ENCODE measurements at places on chromosomes 7 and 10.
A peak's percentile ranks its signal among the peaks of the same experiment; 100 is the strongest.

DNA sequence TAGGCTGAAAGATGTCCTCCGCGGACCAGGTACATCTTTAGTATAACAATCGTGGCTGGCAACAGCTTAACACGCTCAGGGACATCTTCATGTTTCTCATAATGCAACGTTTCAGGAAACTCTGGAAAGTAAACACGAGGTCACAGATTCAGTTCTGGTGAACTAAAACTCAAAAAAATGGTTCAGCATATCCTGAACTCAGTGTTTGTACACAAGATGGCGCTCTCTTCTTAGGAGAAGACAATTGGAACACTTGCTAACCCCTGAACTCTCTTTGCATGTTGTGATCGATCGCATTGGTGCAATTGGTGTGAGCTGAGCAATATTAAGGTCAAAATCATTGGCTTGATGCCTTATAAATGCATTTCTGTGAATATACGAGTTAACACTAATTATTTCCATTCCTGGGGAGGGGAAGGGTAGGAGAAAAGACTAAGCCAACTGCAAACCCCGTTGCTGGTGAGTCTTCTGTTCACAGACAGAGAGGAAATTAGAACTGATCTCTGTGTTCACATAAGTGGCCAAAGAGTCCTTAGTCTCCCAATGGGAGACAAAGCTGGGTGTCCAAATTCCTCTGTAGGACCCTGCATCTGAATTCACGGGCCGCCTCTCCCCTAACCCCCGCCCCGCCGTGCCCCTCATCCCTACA lies 52.6 kb upstream of the FAM180A start:
- H3K27me3 ChIP-seq: no peaks in the 10 kb centered on the region
- no peaks in the 10 kb centered on the region for H3K4me1 ChIP-seq
- DNase-seq: peak; percentile 70
- H3K4me3 ChIP-seq: no peak overlapping the region
- no peaks in the 10 kb centered on the region for H3K36me3 ChIP-seq
- H3K27ac ChIP-seq: no peak overlapping the region

- no peaks in the 10 kb centered on the region for H3K27me3 ChIP-seq
- DNase-seq: peak; percentile 48
- H3K36me3 ChIP-seq: no peaks in the 10 kb centered on the region
- H3K4me3 ChIP-seq: no peak overlapping the region
- H3K4me1 ChIP-seq: no peaks in the 10 kb centered on the region
Measured at GRCh38 chr7:157903710-157904109, 566.9 kb downstream of the DNAJB6 start.

GRCh38 chr7:117192108-117192507 lies 130.8 kb downstream of the WNT2 start:
- no peaks in the 10 kb centered on the region for H3K4me1 ChIP-seq
- DNase-seq: no peak
- H3K36me3 ChIP-seq: no peaks in the 10 kb centered on the region
- no peak overlapping the region for H3K4me3 ChIP-seq
- H3K27me3 ChIP-seq: no peaks in the 10 kb centered on the region

DNA sequence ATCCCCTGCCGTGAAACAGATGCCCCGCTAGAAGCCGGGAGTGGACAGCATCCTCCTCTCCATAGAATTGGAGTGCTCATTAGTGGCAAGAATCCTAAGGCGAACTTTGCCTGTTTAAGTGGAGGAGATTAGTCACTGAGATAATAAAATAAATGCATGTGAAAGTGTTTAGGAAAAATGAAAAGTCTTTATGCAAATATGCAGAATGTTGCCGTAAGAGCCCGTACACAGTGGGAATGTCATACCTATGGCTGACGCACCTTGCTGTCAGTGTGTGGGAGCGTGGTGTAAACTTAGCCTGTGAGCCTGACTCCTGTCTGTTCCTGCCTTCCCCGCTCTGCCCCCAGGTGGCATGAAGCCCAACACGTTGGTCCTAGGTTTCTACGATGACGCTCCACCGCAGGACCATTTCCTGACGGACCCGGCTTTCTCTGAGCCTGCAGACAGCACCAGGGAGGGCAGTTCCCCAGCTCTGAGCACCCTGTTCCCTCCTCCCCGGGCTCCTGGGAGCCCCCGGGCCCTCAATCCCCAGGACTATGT lies 1.7 kb upstream of the TRIP6 start:
- no peak overlapping the region for H3K4me3 ChIP-seq
- no peaks in the 10 kb centered on the region for H3K27me3 ChIP-seq
- no peak overlapping the region for H3K27ac ChIP-seq
- peaks cover 21% of the 10 kb centered on the region for H3K36me3 ChIP-seq
- peaks cover 5% of the 10 kb centered on the region for H3K4me1 ChIP-seq

- no peaks in the 10 kb centered on the region for H3K4me1 ChIP-seq
- peak; percentile 33 for DNase-seq
- H3K4me3 ChIP-seq: no peak overlapping the region
- no peaks in the 10 kb centered on the region for H3K36me3 ChIP-seq
- no peaks in the 10 kb centered on the region for H3K27me3 ChIP-seq
Measured at GRCh38 chr10:132880128-132880981, 62.0 kb downstream of the CFAP46 start.

DNA sequence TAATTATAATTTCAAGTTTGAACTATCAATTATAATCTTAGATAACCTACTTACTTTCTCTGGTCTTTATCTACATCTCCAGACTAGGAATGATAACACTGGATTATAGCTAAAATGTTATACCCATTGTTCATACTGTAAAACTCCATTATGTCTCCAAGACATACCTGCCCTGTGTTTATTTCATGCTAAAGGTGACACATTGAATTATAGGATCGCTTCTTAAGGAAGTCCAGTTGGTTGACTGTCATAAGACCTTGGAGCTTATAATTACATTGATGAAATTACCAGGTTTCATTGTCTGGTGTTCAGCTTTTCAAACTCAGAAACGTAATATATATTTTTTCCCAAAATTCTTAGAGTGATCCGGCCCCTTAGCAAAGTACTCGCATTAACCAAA lies 15.5 kb upstream of the HERC4 start:
- no peaks in the 10 kb centered on the region for H3K36me3 ChIP-seq
- no peaks in the 10 kb centered on the region for H3K27me3 ChIP-seq
- no peak for DNase-seq

GRCh38 chr10:43128958-43129706 lies 9.1 kb upstream of the CSGALNACT2 start:
- H3K36me3 ChIP-seq: no peaks in the 10 kb centered on the region
- H3K4me1 ChIP-seq: no peaks in the 10 kb centered on the region
- H3K27me3 ChIP-seq: no peaks in the 10 kb centered on the region

DNA sequence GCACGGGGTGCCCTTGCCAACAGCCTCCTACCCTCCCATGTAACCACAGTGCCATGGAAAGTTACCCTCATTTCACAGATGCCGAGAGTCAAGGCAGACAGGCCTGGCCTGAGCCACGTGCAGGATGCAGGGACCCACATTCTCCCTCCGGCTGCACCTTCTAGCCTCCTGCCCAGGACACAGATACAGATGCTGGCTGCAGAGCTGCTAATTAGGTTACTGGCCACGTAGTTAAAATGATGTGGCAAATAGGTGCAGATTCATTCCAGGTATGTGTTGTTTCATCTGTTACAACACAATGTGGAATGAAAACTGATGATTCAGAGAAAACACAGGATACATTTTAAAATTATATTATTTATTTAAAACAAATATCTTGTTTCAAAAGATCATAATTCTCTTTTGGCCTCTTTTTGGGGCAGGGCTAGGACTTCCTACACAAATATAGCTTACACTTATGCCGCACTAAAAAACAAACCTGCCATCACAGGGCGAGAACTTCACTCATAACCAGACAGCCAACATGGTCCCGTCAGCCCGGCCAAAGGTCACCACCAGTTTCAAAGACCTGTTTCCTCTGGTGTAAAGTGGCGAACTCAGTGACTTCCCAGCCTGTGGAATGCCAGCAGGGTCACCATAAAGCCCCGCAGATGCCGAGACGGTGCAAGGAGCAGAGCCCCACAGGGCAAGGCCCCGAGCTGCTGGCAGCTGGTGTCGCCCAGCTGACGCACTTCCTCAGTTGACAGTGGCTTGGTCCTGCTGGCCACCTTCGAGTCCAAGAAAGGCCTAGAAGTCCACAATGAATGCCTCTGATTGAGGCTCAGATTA lies 83.5 kb downstream of the TNS3 start:
- no peaks in the 10 kb centered on the region for H3K36me3 ChIP-seq
- H3K4me3 ChIP-seq: no peak overlapping the region
- no peak overlapping the region for H3K27ac ChIP-seq
- peaks cover 4% of the 10 kb centered on the region for H3K4me1 ChIP-seq
- no peaks in the 10 kb centered on the region for H3K27me3 ChIP-seq

GRCh38 chr10:70715853-70716795 lies 43.8 kb downstream of the ADAMTS14 start:
- DNase-seq: no peak
- H3K4me3 ChIP-seq: no peak overlapping the region
- no peaks in the 10 kb centered on the region for H3K4me1 ChIP-seq
- no peaks in the 10 kb centered on the region for H3K36me3 ChIP-seq
- H3K27ac ChIP-seq: no peak overlapping the region
- H3K27me3 ChIP-seq: no peaks in the 10 kb centered on the region

DNA sequence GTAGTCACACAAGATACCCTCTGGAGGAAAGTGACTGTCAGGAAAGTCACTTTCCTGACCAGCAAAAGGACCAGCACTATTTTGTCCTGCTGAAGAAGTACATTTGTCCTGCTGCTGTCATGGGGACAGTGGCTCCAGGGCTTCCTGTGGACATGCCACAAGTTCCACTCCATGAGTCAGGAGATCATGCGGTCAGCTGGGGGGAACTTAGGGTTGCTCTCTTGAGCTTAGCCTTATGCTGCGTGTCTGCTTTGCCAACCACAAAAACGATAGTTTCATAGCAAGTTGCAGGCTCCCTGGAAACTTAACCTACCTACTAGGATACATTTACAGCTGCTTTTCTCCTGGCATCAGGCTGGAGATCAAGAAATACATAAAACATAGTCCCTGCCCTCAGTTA lies 19.8 kb upstream of the ALOX5 start:
- no peak overlapping the region for H3K4me3 ChIP-seq
- no peaks in the 10 kb centered on the region for H3K36me3 ChIP-seq
- H3K27ac ChIP-seq: no peak overlapping the region
- H3K27me3 ChIP-seq: no peaks in the 10 kb centered on the region
- no peak for DNase-seq

- H3K27ac ChIP-seq: peak overlapping the region; percentile 100
- no peaks in the 10 kb centered on the region for H3K27me3 ChIP-seq
- peak; percentile 87 for DNase-seq
- H3K4me3 ChIP-seq: peak overlapping the region; percentile 93
- H3K36me3 ChIP-seq: peaks cover 5% of the 10 kb centered on the region
- H3K4me1 ChIP-seq: peaks cover 4% of the 10 kb centered on the region
Measured at GRCh38 chr7:35801392-35802101, 690 bp downstream of the SEPTIN7 start.

GRCh38 chr10:104077663-104078151 lies 8.0 kb downstream of the COL17A1 start:
- H3K4me1 ChIP-seq: no peaks in the 10 kb centered on the region
- H3K27me3 ChIP-seq: no peaks in the 10 kb centered on the region
- DNase-seq: no peak

DNA sequence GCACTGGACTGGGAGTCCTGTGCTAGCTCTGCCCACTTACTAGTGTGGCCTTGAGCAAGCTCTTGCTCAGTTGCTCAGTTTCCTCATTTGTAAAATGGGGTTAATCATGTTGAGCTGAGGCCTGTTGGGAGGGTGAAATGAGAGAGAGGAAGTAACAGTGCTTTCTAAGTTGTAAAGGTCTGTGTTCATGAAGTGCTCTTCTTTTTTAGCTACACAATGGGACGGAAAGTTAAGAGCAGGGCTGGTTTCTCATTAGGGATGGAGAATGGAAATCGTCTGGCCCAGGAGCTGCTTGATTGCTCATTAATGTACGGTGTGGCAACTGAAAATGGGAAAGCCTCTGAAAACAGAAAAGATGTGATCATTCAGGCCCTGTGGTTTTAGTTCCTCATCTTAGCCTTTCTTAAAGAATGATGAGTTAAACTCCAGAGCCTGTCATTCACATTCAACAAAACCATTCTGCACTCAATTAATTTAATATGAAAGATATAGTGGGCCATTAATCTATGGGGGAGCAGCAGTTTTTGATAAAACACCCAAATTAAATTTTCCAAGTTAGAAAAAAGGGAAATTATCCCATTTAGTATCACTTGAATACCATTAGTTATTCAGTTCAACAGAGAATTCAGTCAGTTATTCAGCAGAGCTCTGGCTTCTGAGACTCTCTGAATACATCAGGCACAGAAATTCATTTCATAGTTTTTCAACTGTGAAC lies 60.5 kb downstream of the SH2D4B start:
- H3K27ac ChIP-seq: no peak overlapping the region
- no peak overlapping the region for H3K4me3 ChIP-seq
- H3K36me3 ChIP-seq: no peaks in the 10 kb centered on the region
- DNase-seq: no peak

DNA sequence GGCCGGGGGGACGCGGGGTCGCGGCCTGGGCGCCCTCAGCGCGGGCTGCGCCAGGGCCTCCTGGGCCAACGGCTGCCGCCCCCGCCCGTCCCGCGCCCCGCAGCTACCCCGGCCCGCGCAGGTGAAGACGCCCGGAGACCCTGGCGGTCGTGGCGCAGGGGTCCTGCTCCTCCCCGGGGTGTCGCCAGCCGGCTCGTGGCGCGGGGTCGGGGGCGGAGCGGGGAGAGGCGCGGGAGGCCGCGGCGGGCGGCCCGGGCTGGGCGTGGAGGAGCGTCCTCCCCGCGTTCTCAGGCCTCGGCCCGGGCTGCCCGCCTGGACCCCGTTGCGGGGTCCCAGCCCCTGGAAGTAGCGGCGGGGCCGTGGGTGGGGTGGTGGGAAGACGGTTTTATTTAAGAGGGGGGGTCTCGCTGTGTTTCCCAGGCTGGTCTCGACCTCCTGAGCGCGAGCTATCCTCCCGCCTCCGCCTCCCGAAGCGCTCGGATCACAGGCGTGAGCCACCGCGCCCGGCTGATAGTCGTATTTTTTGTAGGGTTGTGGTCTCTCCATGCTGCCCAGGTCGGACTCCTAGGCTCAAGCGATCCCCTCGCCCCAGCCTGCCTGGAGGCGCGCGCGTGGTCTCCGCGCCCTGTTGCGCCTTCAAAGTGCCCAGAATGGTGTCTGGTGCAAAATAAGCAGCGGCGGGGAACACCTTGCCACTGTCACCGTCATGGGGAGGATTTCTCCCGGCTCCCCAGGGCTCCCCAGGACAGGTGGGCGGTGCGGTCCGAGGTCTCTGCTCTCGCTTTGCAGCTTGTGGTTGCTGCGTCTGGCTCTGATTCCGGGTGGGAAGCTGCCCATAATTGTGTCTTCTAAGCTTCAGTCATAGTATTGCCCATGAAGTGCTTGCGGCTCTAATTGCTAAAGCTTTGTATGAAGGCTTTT lies 15.3 kb upstream of the SUN1 start:
- H3K4me3 ChIP-seq: peak overlapping the region; percentile 93
- peaks cover 6% of the 10 kb centered on the region for H3K4me1 ChIP-seq
- H3K36me3 ChIP-seq: peaks cover 3% of the 10 kb centered on the region
- no peaks in the 10 kb centered on the region for H3K27me3 ChIP-seq
- DNase-seq: peak; percentile 79

DNA sequence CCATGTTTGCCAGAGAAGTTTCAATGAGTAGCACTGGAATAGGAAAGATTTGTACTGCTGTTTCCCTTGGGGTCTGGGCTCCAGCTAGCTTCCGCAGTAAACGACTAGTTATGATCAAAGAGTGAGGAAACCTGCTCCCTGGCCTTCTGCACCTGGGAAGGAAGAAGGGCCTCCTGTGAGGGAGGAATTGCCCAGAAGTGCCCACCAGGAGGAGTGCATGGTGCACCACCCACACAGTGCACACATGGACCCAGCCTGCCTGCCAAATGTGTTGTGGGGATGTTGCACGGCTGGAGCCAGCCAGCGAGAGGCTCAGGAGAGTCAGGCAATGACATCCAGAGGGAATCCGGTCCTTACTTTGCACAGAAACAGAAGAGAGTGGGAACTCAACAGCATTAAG lies 27.0 kb upstream of the FAM107B start:
- H3K27me3 ChIP-seq: no peaks in the 10 kb centered on the region
- H3K4me1 ChIP-seq: no peaks in the 10 kb centered on the region
- H3K27ac ChIP-seq: no peak overlapping the region
- H3K4me3 ChIP-seq: no peak overlapping the region
- DNase-seq: peak; percentile 48
